ENCODE measurements at places on chromosomes 3 and 15.

- no peak for DNase-seq
Observed at GRCh38 chr3:39528844-39529243, 61.4 kb downstream of the MOBP start.

GRCh38 chr3:47377186-47377585 lies 3.6 kb upstream of the PTPN23 start:
- no peak for DNase-seq

DNA sequence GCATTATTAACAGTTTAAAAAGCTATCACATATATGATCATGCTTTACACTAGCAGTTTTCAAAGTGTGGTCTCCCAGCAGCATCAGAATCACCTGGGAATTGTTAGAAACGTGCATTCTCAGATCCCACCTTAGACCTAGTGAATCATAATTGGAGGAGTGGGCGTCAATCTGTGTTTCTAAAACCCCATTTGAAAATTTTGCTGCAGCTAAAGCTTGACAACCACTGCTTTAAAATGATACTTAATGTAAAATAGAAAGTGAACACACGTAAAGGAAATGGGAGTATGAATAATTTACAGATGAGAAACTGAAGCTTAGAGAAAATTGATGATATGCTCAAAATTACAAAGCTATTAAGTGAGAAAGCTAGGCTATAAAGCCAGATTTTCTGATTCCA lies 62.3 kb downstream of the SLC9C1 start:
- no peak for DNase-seq

DNA sequence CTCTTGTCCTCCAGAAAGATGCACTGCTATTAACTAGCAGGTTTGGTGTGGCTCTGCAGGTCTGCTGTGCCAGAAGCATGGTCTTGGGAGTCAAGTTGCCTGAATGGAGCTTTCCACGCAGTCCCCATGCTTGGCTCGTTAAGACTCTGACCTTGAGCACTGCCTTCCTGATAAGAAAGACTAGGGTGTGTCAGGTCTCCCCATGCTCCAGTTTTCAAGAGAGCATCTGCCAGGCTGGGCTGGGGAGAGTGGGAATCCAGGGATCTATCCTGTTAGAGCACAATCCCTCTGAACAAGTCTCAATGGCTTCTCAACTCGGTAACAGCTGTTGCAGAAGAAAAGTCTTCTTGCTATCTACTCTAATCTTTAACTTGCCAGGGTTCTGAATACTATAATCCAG lies 98.2 kb downstream of the TJP1 start:
- DNase-seq: no peak

DNA sequence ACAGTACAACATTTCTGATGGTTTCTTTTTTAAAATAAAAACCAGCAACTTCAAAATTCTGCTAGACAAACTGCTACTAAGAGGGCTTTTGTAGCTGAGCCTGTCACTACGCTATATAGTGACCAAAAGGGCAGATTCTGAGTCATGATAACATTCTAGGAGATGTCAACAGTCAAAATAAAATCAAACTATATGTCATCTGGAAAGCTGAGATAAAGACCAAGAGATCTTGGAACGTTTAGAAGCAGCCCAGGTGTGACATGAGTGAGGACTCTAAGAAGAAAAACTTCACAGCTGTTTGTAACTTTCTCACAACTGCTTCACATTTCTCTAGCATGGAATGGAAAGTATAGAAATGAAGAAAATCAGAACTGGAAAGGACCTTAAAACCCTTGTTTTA lies 84.6 kb downstream of the FILIP1L start:
- DNase-seq: no peak

DNA sequence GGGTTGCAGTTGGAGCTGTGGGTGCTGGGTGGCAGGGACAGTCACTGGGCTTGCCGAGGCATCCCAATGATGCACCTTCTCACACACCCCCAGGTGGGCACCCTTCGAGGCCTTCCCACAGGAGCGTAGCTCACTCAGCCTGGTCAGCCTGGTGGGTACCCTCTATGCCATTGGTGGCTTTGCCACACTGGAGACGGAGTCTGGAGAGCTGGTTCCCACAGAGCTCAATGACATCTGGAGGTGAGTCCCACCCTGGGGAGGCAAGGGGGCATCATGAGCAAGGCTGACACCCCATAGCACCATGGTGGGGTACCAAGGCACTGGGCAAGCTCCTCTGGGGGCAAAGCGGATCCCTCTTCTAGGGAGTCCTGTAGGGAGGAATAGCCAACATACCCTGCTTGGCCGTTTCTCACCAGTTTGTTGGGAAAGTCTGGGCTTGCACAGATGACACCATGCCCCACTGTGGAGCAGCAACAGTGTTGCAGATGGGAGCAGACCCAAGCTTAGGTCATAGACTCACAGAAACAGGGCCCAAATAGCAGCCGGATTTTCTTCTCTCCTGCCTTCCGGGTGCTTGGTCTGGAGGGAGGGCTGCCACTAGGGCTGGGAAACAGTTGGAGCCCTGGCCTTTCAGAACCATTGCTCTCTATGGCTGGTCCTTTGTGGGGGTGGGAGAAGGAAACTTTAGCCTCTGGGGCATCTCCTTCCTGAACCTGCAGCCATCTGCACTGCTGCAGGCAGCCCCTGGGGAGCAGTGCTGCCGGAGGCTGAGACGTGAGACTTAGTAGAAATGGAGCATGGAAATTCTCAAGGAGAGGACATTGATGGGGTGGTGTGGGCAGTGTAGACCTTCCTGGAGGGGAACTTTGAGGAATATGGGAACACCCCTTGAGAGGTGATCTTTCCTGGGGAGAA lies 5.7 kb downstream of the KLHL40 start:
- no peak for DNase-seq

DNA sequence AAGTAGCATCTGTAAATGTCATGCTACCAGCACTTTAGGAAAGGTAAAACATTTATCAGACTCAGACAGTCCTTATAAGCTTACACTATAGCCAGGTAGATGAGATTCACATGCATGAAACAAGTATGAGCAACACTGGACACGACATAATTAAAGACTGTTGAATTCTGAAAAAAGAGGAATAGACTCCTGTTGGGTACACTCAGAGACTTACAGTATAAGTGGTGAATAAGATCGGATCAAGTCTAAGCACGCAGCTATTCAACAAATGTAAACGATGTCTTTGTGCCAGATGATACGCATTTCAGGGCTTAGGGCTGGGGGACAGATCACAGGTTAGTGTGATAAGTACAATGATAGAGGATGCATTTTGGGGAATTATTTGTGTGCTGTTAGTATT lies 43.2 kb upstream of the SPPL2A start:
- no peak for DNase-seq

GRCh38 chr15:68818769-68819494 lies 1.8 kb downstream of the ANP32A start:
- peak; percentile 33 for DNase-seq

DNA sequence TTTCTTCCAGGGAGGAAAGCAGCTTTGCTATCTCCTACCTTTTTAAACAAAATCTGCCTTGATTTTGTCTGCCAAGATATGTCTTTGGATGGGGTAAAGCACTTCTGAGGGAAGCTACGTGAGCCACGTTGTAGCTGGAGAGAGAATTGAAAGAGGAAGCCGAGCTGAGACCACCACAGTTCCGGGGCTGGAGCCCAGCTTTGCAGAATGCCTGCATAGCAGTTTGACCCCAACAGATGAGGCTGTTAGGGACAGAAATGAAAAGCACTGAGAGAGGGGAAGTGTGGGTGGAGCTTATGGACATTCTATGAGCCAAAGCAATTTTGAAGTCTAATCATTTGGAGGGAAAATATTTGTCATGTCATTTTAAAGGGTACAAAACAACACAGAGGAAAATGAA lies 45.4 kb downstream of the LIPC start:
- no peak for DNase-seq

DNA sequence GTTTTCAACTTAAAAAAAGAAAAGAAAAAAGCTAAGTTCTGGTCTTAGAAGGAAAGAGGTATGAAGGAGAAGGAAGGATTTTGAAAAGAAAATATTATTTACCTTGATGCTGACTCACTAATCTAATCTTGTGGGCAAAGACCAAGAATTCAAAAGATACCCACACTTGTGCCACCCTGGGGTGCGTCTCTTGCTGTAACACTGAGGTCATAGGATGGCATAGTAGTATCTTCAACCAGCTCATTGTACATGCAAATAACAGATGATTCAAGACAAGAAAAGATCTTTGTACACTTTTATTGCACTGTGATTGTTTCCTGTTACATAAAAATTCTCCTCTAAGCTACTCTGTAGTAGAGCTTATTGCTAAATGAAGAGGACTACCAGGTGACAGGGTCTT lies 17.3 kb downstream of the PLS1 start:
- DNase-seq: no peak

GRCh38 chr3:106282943-106283342 lies 414.1 kb upstream of the CBLB start:
- DNase-seq: no peak

GRCh38 chr15:80989081-80989517 lies 520 bp downstream of the MESD start:
- DNase-seq: no peak

GRCh38 chr15:29805043-29805707 lies 17.1 kb downstream of the TJP1 start:
- no peak for DNase-seq

GRCh38 chr15:29753506-29753905 lies 68.8 kb downstream of the TJP1 start:
- no peak for DNase-seq

DNA sequence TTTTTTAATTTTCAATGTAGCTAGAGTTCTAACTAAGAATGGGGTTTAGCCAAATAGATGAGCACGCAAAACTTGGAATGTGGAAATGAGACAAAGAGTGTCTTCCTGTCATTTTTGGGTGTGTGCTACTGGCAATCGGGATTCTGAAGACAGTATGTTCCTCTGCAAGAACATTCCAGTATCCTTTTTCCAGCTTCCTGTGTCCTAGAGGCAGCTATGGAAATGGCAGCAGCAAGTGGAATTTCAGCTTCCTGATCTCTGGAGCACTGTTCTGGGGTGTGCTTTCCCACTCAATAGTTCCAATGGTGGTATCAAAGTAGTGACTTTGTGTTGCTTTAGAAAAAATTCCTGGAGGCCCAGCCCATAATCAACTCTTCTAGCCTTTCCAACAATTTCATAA lies 642.9 kb upstream of the KCNMB2 start:
- no peak for DNase-seq

DNA sequence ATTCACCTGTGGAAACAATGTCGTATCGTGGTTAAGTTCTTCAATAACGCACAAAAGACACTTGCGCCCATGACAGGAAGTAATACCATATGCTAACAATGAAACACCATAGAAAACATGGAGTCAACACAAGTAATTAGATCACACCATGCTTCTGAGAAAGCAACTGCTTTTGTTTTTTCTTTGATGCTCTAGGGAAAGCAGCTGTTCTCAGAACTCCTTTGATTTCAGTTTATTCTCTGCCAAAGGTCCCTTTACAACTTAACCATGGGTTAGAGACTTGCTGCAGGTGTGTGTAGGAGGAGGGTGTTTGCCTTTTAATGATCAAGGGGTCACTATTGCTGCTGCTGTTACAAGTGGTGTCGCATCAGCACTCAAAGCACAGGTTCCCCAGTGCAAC lies 324.0 kb upstream of the SLCO3A1 start:
- no peak for DNase-seq

GRCh38 chr3:12978682-12979081 lies 94.5 kb downstream of the IQSEC1 start:
- no peak for DNase-seq

DNA sequence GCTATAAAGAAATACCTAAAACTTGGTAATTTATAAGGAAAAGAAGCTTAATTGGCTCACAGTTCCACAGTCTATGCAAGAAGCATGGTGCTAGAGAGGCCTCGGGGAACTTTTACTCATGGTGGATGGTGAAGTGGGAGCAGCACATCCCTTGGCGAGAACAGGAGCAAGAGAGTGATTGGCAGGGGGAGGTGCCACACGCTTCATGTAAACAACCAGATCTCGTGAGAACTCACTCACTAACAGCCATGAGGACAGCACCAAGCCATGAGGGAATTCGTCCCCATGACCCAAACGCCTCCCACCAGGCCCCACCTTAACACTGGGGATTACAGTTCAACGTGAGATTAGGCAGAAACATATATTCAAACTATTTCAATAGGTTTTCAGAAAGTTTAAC lies 28.0 kb downstream of the GABRB3 start:
- DNase-seq: no peak

- no peak for DNase-seq
Observed at GRCh38 chr3:47901280-47901833, 98.4 kb downstream of the DHX30 start.

DNA sequence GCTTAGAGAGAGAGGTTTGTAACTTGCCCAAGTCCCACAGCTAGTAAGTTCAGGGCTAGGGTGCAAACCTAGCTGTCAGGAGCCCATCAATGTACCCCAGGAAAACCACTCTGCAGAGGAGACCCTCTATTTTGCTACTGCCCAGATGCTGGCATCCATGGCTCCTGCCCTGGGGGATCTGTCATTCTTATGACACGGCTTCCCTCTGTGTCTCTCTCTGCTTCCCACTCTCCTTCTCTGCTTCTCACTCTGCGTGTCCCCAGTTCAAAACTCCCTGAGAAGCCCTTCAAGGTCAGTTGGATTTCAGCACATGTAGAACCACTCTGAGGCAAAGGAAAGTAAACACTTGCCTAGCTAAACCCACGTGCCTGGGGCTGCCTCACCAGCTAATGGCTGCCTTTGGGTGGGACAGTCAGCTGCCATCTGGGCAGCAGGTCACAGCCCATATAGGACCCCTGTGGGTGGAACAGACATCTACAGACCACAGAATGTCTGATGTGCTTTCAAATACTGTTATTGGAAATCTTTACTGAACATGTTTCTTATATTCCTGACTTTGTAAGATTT lies 29.4 kb upstream of the SLCO2A1 start:
- no peak for DNase-seq

DNA sequence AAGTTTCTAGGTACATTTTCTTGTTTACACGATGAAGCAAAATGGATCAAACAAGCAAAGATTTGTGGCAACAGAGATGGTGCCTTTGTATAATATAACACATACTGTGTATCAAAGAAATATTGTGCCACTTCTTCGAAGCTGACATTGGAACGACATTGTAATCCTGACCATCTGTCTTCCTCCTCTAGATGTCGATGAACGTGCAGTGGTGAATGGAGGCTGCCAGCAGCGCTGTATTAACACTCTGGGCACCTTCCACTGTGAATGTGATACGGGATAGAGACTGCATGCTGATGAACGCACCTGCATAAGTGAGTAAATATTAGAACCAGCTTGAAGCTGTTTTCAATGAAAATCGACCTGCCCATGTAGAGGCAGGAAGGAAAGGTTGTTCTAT lies 613.3 kb upstream of the GOLIM4 start:
- no peak for DNase-seq

Measured in activated T-cell treated with anti-CD3 and anti-CD28 coated beads, Interleukin-2, amount 50 U/mL, for 4 hours (primary cell).